EH (cell line): ENCODE measurements at places on chromosomes 2 and 18.

DNA sequence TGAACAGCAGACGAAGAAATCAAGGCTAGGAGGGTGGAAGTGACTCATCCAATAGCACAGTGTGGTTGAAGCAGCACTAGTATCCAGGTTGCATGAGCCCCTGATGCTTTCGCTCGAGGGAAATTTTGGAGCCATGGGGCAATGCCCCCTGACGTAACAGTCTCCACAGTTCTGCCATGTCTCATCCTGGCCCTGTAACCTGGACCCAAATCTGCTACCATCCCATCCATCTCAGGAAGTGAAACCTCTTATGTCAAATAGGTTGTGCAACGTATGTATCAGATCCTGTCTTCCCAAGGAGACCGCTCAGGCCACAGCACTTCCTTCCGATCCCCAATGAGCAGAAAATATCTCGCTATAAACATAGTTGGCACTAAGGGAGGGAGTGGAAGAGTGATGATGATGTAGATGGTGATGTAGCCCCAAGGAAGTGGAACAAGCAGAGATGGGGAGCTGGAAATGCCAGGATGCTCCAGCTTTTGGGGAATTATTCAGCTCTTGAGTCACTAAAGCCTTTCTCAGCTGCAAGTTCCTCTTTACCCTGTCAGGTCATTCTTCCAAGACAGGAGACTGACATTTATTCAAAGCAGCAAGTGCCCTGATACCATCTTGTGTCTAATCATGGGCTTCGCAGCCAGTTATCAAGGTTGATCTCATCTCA, 3.0 kb upstream of the IL1B start:
- DNase-seq = peak; percentile 25

- no peak for DNase-seq
These were observed 201.9 kb upstream of the SPRED2 start for GRCh38 chr2:65634304-65634703.

GRCh38 chr2:12261986-12262680, 454.6 kb upstream of the TRIB2 start:
- peak; percentile 6 for DNase-seq

- DNase-seq = no peak
These were observed 41.1 kb upstream of the REG3G start for GRCh38 chr2:78984386-78984785.

GRCh38 chr2:113711851-113712250, 44.6 kb downstream of the SLC35F5 start:
- DNase-seq = no peak

DNA sequence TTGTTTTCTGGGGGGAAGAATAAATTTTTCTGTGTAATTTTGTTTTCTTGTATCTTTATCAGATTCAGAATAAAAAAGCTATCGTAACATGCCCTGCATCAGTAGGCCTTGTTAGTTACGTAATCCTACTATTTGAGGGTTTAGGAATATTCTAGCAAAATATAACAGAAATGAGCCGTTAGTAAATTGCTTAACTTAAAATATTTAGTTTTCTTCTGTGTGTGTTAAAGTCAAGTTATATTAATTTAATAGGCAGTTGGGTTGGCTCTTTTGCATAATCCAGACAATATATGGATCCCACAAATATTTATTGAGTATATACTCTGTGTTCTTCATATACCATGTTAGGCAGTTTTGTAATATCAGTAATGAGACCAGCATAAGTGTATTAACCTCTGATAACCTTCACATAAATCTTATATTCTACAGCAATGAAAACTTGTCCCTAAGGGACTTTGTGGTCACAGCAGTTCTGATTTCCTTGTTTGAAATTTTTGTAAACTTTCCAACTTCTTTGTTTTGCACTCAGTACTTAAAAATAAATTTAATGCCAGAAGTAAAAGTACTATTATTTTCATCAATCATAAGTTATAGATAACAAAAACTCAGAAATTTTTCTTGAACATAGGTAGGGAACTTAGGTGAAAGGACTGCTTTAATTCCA, 151.9 kb downstream of the FMNL2 start:
- no peak for DNase-seq

- no peak for DNase-seq
These were observed 201.1 kb upstream of the HDAC4 start for GRCh38 chr2:239601880-239602279.

DNA sequence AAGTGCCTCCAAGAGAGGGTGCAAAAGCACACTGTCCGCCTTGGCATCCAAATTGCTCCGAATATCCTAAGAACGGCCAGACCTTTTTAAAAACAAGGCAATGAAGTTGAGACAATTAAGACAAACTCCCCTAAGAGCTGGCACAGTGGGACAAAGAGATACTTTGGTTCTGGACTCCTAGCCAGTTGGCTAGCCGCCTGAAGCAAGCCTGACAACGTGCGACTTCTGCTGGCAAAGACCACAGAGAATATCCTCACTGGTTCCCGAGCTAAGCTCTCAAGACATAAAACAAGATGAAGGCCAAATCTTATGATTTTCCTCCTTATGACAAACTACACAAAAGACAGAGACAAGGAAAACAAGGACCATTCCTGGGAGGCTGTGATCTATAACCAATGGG, 32.7 kb downstream of the CHRNA1 start:
- DNase-seq = no peak

- peak; percentile 43 for DNase-seq
These were observed 132.5 kb downstream of the CSRNP3 start for GRCh38 chr2:165601928-165602521.

- no peak for DNase-seq
These were observed 12.8 kb downstream of the MEIS1 start for GRCh38 chr2:66447677-66448076.

DNA sequence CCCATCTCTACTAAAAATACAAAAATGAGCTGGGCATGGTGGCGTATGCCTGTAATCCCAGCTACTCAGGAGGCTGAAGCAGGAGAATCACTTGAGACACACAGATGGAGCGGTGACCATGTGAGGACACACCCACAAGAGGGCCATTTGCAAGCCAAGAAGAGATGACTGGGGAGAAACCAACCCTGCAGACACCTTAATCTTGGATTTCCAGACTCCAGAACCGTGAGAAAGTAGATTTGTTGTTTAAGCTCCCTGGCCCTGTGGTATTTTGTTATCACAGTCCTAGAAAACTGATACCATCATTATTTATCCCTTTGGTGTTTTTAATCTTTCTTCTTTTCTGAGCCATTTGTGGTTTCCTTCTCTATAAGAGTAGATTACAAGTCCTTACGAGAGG, 88.6 kb upstream of the ID2 start:
- DNase-seq = no peak

GRCh38 chr2:191556463-191556862, 121.5 kb upstream of the NABP1 start:
- DNase-seq = no peak

GRCh38 chr18:59876310-59876626, 23.5 kb upstream of the PMAIP1 start:
- no peak for DNase-seq

GRCh38 chr2:65381607-65382051, 50.8 kb downstream of the SPRED2 start:
- no peak for DNase-seq

DNA sequence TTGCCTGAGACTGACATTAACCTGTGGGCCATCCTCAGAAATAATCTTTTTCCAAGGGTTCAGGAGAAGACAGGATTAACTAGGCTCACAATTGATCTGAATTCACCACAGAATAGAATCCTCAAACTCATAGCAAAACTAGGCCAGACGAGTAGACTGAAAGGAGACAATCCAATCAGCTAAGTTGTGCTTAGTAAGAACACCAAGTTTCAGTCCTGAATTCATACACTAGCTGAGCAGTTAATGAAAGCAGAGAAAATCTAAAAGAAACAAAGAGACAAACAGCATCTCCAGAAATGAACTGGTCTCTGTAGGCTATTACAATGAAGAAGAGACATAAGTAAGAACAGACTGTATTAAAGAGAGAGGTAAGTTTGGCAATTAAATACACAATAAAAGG, 89.5 kb downstream of the GORASP2 start:
- no peak for DNase-seq

GRCh38 chr18:9531791-9532410, 56.6 kb downstream of the RALBP1 start:
- DNase-seq = peak; percentile 66

GRCh38 chr18:50262977-50263376, 3.3 kb downstream of the CFAP53 start:
- DNase-seq = no peak

- no peak for DNase-seq
These were observed 394 bp downstream of the SCYGR3 start for GRCh38 chr2:227614246-227614645.

GRCh38 chr18:79634593-79635426, 44.8 kb upstream of the CTDP1 start:
- DNase-seq = no peak

DNA sequence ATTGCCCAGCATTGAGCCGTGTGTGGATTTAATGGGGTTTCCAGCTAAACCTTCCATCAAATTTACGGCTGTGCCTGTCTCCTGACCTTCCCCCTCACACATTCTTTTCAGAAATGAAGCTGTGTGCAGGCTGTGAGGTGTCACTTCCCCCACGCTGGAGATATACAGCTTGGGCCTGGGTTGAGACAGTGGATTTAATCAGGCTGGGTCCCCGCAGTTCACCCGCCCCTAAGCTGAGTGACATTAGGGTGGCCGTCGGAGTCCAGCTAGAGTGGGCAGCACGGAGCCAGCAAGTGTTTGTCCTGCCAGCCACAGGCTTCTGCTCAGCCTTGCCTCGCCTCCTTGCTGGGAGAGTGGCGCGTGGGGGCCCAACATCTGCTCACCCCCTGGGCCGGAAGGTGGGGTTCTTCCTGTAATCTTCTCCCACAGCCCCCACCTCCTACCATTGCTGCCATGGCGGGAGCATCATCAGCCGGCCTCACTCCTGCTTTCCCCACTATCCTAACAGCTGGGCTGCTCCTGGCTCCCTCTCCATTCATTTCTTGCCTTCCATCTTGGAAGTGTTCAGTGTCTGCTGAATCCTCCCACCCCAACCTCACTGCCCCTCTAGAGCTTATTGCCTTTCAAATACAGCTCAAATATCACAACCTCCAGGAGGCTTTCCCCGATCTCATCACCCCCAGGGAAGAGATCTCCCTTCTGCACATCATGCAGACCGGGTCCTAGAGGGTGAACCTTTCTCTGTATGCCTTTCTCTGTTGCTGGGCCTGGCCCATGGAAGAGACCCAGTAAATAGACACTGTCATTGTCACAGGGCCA, 149.0 kb downstream of the GLI2 start:
- no peak for DNase-seq
